ENCODE measurements at places on chromosomes 1 and 21. TPM values are rescaled to one million over a fixed set of nuclear protein-coding genes. Genes with fewer than 3 reads are reported as not detected.

Gene DIO1
- not detected for total RNA-seq

Gene NEXN
- total RNA-seq: 17.6 TPM

Gene C2CD4D
- total RNA-seq: not detected

DNA sequence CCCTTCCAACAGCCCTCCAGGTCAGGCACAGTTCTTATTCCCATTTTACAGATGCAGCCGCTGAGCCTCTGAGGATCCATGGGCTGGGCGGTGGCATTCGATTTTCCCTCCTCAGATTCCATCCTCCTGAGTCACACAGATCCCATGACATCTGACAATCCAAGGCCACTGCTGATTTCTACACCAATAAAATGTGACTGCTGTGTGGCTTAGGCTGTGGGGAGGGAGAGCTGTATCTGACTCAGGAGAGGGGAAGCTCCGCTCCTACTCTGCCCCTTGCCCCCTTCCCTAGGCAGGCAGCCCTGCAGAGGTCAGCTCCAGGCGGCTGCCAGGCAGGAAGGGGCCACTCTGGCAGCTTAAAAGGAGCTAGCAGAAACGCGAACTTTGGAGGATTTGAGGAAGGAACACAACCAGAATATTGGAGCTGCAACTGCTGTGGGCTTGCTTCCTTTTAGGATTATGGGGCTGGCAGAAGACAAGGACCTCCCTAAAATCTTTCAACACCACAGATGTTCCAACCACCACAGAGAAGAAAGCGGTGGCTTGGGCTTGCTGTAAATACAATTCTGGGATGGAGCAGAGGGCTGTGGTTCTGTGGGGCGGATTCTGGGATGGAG is 50.0 kb downstream of the MRPL37 start:
- peak; percentile 74 for DNase-seq

GRCh38 chr1:155022927-155023236 is 10.7 kb downstream of the DCST2 start:
- DNase-seq: no peak

DNA sequence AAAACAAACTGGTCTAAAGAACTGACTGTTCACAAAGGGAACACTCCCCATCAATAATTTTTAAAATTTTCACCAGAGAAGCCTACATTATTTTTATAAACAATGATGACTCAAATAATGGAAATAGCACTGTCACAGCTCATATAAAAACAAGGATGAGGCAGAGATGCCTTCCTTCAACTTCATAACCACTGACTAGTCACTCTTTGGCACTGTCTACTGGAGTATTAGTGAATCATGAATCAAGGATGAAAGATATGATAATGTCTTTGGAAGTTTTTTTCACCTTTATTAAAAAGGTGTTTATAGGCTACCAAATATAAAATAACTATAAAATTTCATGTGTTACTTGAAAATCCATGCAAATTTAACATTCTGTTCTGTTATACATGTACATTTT is 316.9 kb downstream of the VAV3 start:
- peak; percentile 47 for DNase-seq

GRCh38 chr1:201298396-201299381 is 15.4 kb downstream of the PKP1 start:
- no peak for DNase-seq

GRCh38 chr1:78831731-78832360 is 174.7 kb downstream of the ADGRL4 start:
- peak; percentile 95 for DNase-seq

Measured in fibroblast of the aortic adventitia (primary cell).